ENCODE measurements at places on chromosomes 6 and 20.

DNA sequence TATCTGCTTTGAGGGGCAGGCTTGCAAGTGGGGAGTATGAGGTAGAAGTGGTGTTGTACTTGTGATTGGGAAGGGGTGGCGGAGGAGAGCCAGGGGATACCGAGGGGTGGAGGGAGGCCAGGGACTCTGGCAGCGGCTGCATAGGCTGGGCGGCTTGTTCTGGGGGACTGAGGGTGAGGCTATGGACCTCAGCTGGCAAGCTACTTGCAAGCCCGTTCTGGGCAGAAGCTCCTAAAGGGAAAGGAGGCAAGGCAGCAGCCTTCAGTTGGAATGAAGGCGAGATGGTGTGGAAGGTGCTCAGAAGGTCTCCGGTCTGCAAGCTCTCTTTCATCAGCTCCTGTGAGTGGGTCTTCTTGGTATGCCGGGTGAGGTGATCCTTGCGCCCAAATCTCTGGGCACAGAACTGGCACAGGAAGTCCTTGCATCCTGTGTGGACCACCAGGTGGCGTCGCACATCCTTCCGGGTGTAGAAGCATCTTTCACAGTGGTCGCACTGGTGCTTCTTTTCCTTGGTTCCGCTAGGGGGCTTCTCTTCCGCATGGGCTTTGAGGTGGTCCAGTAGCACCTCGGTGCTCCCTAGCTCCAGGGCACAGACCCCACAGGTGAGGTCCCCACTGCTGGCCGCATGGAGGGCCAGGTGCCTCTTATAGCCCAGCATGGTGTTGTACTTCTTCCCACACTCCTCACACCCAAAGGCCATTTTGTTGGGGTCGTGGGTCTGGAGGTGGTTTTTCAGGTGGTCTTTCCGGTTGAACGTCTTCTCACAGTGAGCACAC is 66.0 kb downstream of the PLAGL1 start:
- DNase-seq: peak; percentile 19

DNA sequence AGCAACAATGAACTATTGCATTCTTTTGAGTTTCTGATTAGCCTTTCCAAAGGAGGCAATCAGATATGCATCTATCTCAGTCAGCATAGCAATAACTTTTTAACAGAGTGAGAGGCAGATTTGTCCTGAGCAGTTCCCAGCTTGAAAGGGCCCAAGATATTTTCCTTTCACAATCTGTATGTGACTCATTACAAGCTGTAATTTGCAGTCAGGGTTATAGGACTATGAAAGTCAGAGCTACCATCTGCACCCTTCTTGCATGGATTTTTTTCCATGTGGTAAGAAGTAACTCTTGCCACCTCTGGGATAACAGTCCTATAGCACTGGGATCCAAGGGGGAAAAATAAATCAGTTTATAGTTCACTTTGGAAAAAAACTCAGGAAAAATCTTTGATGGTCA is 318.2 kb upstream of the RGS17 start:
- no peak for DNase-seq

GRCh38 chr6:166670894-166671293 is 43.8 kb upstream of the RPS6KA2 start:
- no peak for DNase-seq

DNA sequence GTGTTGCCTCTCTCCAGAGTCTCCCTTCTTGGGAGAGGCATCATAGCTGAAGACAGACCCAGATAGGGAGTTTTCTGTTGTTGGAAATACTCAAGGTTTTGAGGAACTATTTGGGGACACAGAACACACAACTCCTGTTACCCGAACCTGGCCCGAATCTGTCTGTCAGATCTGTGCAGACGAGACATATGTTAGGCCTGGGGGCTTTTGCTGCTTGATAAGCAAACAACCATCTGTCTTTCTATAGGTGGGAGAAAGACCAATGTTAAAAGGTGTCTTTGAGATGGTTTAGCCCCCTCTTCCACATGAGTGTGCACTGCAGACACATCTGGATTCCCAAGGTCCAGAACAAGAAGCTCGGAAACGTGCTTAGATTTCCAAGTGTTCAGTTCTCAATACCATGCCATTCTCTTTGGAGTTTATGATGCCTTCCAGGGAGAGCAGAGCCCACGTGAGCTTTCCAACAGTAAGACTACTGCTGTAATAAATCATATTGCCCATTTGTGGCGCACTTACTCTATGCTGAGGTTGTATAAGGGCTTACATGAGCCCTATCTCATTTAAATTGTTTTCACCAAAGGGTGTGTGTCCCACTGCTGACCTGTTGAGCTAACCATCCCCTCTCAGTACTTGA is 3.8 kb upstream of the STX16 start:
- DNase-seq: no peak

DNA sequence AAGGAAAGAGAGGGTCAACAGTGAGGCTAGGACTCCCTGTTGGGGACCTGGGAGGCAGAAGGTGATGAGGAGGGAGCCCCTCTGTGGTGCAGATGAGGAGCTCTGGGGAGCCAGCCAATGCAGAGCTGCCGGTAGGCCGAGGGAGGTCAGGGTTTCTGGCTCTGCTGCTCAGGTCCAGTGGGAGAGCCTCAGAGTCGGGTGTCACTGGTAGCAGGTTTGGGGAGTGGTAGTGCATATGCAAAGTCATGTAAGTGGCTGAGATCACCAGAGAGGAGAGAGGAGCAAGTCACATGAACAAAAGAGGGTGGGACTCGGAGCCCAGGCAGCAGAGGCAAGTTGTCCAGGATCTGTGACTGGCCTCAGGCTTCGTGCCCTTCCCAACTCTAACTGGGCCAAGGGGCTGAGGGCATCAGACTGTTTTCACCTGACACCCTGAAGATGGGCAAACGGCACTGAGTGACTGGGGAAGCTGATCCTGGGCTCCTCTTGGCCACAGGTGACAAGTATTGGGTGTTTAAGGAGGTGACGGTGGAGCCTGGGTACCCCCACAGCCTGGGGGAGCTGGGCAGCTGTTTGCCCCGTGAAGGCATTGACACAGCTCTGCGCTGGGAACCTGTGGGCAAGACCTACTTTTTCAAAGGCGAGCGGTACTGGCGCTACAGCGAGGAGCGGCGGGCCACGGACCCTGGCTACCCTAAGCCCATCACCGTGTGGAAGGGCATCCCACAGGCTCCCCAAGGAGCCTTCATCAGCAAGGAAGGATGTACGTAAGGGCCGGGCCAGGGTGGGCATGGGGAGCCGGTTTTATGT is 6.6 kb downstream of the MMP24OS start:
- DNase-seq: no peak
